ENCODE measurements at places on chromosomes 11 and 22.

DNA sequence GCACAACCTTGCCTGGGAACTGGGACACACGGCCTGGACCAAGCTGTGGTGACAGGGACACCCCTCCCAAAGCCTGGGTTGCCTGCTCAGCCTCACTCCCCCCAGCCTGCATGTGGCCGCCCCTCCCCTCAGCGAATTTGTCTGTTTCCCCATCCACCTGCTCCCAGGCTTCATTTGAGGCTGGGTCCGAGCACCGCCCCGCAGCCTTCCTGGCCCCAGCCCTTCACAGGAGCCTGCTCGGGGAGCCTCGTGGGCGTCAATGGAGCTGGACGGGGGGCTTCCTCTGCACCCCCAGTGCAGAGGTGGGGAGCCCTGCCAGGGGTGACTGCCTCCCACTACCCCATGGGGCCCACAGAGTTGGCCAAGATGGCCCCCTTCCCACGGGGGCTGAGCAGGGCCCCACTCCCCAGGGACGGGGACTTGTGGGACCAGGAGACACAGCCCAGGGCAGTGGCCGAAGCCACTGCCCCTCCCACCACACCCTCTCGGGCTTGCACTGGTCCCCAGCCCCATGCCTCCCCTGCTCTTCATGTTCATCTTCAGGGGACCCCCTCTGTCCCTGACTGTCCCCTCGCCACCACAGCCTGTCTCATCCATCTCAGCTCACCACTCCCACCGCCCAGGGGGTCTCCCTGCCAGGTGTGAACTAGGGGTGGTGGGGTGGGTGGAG, 91.7 kb downstream of the WNT7B start:
- no peak for DNase-seq

DNA sequence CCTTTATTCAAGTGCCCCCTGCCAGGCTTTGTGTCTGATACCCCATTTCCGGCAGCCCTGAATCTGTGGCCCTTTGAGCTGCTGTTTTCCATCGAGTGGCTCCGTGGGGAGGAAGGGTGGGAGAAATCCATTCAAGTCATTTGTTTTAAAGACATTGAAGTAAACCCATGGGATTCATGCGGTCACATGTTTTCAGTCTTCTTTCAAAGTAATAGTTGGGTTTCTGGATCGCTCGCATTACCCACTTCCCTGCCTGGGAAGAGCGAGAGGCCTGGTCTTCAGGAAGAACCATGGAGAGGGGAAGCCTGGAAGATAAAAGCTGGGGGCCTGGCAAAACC, 14.4 kb downstream of the DAGLA start:
- DNase-seq: no peak

GRCh38 chr22:38222797-38223119, 21.0 kb downstream of the MAFF start:
- no peak for DNase-seq

DNA sequence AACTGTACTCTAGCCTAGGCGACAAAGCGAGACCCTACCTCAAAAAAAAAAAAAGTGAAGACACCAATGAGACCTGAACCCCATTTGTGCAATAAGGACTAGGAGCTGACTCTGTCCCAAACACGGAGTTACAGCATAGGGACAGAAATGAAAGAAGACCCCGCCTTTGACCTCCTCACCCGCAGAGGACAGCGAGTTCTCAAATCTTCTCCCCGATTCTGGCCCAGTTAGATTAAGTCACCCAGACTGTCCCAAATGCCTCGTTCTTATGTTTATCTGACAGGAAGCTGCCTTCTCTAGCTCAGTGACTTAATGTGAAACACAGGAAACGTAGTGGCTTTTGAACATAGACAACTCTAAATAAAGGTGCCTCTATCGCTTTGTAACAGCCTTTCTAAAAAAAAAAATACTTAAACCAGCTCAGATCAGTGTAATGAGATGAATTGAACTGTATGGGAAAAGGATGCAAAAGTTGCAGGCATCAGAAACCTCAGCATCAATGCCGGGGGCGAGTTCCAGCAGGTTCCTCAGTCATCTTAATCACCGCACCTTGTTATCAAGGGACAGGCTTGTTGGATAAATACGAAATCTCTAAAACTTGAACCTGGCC, 10.6 kb downstream of the MYH9 start:
- DNase-seq: peak; percentile 53

DNA sequence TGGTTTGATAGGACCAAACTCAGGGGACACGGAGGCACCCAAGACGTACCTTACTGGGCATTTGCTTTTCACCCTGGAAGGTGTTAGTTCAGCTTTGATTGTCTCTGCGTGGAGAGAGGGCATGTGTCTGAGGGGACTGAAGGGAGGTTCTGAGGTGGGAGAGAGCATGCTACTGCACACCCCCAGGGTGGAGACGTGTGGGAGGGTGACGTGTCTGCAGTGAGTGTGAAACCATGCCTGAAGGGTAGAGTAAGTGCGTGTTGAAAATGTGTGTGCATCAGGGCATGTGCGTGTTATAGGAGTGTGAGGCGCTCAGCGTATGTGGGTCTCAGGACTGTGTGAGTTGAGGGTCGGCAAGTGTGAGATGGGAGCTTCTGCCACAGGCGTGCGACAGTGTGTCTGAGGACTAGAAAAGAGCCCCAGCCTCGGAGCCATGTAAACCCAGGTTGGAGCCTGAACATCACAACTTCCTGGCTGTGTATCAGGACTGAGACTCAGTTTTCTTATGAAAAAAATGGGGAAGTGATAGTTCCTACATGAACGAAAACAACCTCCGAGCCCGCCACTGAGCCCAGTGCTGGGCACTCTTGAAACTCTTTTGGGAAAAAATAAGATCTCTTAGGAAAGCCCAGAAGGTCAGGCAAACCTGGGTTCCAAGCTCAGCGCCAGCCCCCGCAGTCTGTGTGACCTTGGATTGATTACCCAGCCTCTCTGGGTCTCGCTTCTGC, 11.8 kb upstream of the KCNJ11 start:
- no peak for DNase-seq

- no peak for DNase-seq
These were observed 1.8 kb upstream of the NFAM1 start for GRCh38 chr22:42433754-42434682.

- no peak for DNase-seq
These were observed 2.8 kb downstream of the AAMDC start for GRCh38 chr11:77823775-77824174.

- DNase-seq: no peak
These were observed 250.3 kb downstream of the GRM5 start for GRCh38 chr11:88815505-88815904.

GRCh38 chr11:16881074-16881709, 133.0 kb downstream of the PLEKHA7 start:
- no peak for DNase-seq

- no peak for DNase-seq
These were observed 15.1 kb downstream of the APOL6 start for GRCh38 chr22:35663371-35663770.

- DNase-seq: no peak
These were observed 38.4 kb upstream of the CRYBB3 start for GRCh38 chr22:25161017-25161915.

- no peak for DNase-seq
These were observed 59.2 kb upstream of the CLPB start for GRCh38 chr11:72493426-72494108.

GRCh38 chr11:11520231-11521015, 101.4 kb downstream of the GALNT18 start:
- DNase-seq: no peak

DNA sequence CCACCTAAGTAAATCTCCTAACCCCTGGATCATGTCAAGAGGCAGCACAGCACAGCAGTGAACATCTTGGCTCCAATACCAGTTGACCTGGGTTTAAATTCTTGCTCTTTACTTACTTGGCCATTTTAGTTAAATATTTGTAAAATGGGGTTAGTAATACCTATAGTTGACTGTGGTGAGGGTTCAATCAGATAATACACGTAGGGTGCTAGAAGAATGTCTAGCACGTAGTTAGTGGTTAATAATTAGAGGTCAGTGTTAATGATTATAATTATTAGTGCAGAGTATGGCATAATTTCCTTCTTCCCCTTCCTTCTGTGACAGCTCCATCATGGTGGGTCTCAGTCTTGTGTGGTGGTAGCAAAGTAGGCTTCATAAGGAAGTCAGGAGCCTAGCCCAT, 520.8 kb downstream of the INSC start:
- DNase-seq: no peak

DNA sequence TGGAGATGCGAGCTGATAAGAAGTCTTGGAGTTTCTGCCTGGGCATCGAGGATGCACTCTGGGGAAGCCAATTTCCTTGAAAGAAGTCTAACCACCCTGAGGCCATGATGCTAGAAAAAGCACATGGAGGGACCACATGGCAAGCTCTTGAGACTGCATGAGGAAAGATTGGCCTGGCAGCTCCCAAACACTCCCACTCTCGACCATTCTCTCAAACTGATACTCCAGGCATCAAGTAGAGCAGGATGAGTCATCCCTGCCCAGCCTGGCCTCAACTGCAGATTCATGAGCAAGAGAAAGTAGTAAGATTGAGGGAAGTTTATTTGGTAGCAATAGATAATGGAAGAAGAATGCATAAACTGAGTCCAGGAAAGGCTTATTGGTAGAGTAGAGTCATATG, 194.3 kb downstream of the KIF18A start:
- DNase-seq: no peak

GRCh38 chr11:13368041-13368446, 90.5 kb downstream of the BMAL1 start:
- DNase-seq: no peak

DNA sequence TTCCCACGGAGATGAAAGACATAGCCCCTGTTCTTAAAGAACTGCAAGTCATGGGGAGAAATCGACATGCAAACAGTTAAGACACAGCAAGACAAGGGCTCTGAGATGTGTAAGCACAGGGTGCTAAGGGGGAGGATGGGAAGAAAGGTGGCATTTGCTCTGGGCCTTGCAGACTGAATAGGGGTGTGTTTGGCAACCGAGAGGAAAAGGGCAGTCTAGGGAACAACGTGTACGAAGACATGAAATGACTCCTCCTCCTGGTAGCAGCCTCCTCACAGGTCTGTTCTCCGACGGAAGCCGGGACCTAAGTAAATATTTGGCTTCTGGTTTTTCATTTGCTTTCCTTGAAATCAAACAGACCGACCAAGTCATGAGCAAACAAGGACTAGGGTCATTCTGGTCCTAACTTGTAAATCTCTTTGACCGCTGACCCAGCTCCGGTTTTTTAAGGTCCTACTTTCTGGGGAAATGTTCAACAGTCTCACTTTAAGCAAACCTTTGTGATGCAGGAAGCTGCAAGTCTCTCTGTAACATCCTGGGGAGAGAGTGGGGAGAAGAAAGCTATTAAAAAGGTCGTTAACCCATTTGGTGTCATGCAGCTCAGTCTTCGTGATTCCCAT, 19.7 kb downstream of the NNMT start:
- no peak for DNase-seq

DNA sequence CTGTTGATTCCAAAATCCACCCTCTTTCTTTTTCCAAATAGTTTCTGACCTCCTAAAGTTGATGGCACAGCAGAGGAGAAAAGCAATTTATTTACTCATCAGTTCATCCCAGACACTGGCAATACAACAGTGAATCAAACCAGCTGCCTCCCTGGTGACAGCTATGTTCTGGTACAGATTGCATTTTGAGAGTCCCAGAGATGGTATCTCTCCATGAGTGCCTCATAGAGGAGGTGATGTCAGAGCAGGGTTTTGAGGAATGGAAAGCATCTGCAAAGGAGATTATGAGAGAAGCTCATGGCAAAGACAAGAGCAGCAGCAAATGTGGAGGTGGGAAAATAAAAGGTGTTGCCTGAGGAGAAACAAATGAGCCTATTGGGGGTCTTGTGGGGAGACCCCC, 377.2 kb downstream of the MN1 start:
- DNase-seq: no peak

- DNase-seq: no peak
These were observed 115.2 kb downstream of the CEP164 start for GRCh38 chr11:117442869-117443239.

DNA sequence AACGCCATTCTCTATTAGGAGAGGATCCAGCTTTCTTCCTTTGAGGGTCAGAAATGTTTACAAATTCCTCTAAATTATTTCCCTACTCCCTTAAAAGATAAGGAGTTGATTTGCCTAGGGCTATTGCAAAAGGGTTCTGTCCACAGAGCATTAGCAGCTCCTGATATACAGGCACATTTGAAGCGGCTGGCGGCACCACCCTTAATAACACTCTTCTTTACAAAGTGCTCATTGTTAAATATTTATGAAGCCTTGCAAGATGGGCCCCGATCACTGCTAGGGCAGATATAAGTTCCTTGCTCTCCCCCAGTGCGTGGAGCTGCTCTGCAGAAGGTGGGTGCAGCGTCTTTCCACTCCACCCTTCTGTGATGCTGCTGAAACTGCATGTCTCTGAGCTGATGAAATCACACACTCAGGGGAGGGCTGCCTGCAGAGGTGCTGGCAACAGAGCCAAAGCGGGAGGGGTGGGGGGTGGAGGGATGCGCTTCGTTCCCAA, 116.7 kb upstream of the NTM start:
- no peak for DNase-seq

DNA sequence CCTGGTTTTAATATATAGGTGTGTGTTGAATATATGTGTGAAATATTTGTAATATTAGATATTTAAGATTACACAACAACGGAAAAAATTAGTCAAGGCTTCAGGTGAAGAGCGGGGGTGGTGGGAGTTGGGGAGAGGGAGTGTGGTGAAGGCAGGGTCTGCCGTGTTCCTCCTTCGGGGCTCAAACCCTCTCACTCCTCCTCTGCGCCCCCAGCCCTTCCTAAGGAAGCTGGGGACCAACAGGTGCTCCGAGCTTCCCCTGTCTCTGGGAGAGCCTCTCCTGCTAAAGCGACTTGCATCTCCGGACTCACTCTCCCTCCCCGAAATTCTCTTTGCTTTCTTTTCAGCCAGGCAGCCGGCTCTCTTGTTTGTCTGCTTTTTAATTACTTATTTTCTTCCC, 960 bp upstream of the CADM1 start:
- no peak for DNase-seq

- DNase-seq: no peak
These were observed 620.3 kb downstream of the NELL1 start for GRCh38 chr11:21289686-21290085.

GRCh38 chr11:57529012-57529411, 1.5 kb downstream of the TIMM10 start:
- no peak for DNase-seq

All from effector memory CD8-positive, alpha-beta T cell (primary cell).